Activated CD4-positive, alpha-beta memory T cell treated with anti-CD3 and anti-CD28 coated beads, Interleukin-2, amount 10 ng/mL, durations not matched to agents 7 days and 5 days (primary cell): ENCODE measurements at places on chromosomes 6 and 20. TPM values are rescaled to one million over a fixed set of nuclear protein-coding genes. Genes with fewer than 3 reads are reported as not detected.

DNA sequence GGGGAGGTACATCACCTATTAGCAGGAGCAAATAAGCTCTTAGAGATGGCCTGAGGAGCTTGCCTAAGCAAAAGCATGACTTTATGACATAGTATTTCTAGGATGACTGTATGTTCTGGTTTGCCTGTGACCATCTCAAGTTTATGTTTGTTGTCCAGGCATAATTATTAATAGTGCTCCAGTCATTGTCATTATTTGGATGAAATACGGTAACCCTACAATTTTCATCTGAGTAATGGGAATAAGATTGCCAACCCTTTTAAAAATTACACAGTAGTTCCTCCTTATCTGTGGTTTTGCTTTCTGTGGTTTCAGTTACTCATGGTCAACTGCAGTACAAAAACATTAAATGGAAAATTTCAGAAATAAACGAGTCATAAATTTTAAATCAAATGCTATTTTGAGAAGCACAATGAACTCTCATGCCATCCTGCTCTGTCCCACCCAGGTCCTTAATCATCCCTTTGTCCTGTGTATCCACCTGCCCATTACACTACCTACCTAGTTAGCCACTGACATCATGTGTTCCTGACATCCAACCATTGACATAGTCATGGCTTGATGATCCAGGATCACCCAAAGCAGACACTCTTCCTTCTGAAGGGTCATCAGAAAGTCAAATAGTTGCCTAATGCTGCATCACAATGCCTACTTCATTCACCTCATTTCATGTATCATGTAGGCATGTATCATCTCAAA is 27.0 kb upstream of the TFB1M start:
- no peak overlapping the region for H3K27ac ChIP-seq
- DNase-seq: no peak
- peaks cover 12% of the 10 kb centered on the region for H3K36me3 ChIP-seq
- no peak overlapping the region for H3K4me3 ChIP-seq
- peaks cover 18% of the 10 kb centered on the region for H3K4me1 ChIP-seq

GRCh38 chr6:144878577-144878976 is 593.4 kb downstream of the UTRN start:
- no peak overlapping the region for H3K27ac ChIP-seq
- DNase-seq: no peak
- H3K27me3 ChIP-seq: peaks cover 26% of the 10 kb centered on the region
- no peaks in the 10 kb centered on the region for H3K36me3 ChIP-seq

GRCh38 chr6:47197682-47198640 is 111.7 kb downstream of the TNFRSF21 start:
- peaks cover under 1% of the 10 kb centered on the region for H3K27me3 ChIP-seq
- DNase-seq: no peak
- peaks cover under 1% of the 10 kb centered on the region for H3K4me1 ChIP-seq
- H3K4me3 ChIP-seq: no peak overlapping the region
- no peak overlapping the region for H3K27ac ChIP-seq

DNA sequence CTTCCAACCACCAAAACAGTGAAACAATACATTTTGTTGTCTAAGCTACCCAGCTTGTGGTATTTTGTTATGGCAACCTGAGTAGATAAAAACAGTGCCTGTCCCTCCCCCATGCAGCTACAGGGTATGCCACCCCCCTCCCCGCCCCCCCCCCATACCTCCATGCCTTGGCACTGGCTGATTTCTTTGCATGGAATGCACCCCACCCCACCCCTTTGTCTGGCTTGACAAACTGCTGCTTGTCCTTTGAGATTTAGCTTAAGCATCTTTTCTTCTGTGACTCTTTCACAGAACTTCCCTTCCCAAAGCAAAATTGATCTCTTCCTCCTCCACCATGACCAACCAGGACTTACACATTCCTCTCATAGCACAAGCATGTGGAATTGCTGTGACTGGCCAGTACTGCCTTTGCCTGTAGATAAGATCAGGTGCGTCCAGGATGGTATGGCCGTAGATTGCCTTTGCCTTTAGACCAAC is 64.6 kb upstream of the ADGRF1 start:
- no peak overlapping the region for H3K27ac ChIP-seq
- no peaks in the 10 kb centered on the region for H3K27me3 ChIP-seq
- H3K4me1 ChIP-seq: no peaks in the 10 kb centered on the region
- DNase-seq: no peak
- no peaks in the 10 kb centered on the region for H3K36me3 ChIP-seq

DNA sequence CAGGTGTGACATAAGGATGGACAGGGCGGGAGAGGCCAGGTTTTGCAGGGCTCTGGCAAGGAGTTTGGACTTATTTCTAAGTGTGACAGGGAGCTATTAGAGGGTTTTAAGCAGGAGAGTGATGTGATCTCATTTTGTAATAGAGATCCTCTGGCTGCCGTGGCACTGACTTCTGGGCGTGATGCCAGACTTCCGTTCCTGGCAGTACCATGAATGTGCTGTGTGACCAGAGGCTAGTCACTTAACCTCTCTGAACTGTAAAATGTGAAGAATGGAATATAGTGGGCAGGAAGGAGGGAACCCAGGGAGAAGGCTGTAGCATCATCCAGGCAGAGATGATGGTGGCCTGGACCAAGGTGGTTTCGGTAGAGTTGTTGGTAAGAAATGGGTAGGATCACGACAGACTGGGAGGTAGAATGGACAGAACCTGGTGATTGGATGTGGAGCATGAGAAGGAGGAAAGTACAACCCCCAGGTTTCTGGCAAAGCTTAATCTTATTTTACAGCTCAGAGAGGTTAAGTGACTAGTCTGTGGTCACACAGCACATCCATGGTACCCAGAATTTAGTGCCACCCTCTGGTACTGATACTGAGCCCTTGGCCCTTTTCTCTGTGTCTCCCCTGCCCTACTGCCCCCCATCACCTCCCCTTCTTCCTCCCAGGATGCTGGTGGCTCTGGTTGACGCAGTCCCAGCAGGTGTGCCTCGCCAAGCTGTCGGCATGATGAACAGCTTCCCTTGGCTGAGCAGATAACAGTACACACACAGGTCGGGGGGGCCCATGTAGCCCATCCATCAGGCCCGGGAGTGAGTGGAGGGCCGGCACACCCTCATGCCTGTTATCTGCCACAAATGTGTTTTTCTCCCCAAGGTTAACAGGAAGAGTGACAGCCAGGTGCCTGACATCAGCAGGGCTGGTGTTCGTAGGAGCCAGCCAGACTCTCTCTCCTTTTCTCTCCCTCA is 52.9 kb upstream of the CTNNBL1 start:
- H3K4me3 ChIP-seq: no peak overlapping the region
- peaks cover 4% of the 10 kb centered on the region for H3K4me1 ChIP-seq
- DNase-seq: no peak
- H3K27me3 ChIP-seq: peaks cover 39% of the 10 kb centered on the region

DNA sequence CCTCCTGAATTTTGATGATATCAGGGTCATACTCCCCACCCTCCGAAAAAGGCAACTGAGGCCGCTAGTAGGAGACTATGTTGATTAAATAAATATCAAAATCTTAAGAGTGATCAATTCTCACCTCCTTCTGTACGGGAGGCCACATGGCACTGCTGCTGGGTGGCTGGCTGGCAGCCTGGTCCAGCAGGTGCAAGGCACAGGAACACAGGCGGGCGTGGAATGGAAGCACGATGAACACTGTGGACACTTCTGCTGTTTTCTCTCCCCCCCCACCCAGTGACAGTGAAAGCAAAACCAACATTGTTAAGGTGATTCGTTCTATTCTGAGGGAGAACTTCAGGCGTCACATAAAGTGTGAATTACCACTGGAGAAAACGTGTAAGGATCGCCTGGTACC is 9.7 kb upstream of the CLDN20 start:
- no peak for DNase-seq
- no peak overlapping the region for H3K4me3 ChIP-seq
- no peaks in the 10 kb centered on the region for H3K4me1 ChIP-seq
- peaks cover 41% of the 10 kb centered on the region for H3K36me3 ChIP-seq
- H3K27me3 ChIP-seq: no peaks in the 10 kb centered on the region

DNA sequence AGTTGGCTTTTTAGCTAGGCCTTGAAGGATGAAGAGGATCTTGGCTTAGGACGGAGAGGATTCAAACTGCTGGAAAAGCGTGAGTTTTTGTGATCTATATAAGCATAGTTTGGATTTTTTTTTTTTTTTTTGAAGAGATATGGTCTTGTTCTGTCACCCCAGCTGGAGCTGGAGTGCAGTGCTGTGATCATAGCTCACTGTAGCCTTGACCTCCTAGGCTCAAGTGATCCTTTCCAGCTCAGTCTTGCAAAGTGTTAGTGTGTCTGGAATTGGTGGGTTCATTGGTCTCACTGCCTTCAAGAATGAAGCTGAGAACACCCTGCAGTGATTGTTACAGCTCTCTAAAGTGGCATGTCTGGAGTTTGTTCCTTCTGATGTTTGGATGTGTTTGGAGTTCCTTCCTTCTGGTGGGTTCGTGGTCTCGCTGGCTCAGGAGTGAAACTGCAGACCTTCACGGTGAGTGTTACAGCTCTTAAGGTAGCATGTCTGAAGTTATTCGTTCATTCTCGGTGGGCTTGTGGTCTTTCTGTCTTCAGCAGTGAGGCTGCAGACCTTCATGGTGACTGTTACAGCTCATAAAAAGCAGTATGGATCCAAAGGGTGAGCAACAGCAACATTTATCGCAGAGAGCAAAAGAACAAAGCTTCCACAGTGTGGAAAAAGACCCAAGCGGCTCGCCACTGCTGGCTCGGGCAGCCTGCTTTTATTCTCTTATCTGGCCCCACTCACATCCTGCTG is 37.5 kb upstream of the NUP153 start:
- DNase-seq: no peak
- H3K4me3 ChIP-seq: no peak overlapping the region
- peaks cover 2% of the 10 kb centered on the region for H3K27me3 ChIP-seq
- peaks cover 2% of the 10 kb centered on the region for H3K36me3 ChIP-seq
- no peaks in the 10 kb centered on the region for H3K4me1 ChIP-seq

GRCh38 chr6:138590796-138591709 is 91.8 kb upstream of the NHSL1 start:
- H3K4me3 ChIP-seq: no peak overlapping the region
- H3K27me3 ChIP-seq: no peaks in the 10 kb centered on the region
- H3K36me3 ChIP-seq: no peaks in the 10 kb centered on the region

The ZC2HC1B gene
- not detected for total RNA-seq

The HEY2 gene
- total RNA-seq: not detected

The SFTA2 gene
- not detected for total RNA-seq
